ENCODE measurements at places on chromosomes 6 and 20.

GRCh38 chr6:17542243-17542642 is 57.9 kb upstream of the FAM8A1 start:
- no peak for DNase-seq

- no peak for DNase-seq
Measured at GRCh38 chr6:25749837-25750236, 4.7 kb upstream of the SLC17A4 start.

GRCh38 chr6:53436526-53437303 is 88.0 kb upstream of the ELOVL5 start:
- DNase-seq: no peak

- DNase-seq: no peak
Measured at GRCh38 chr20:10953437-10953836, 279.6 kb upstream of the JAG1 start.

- DNase-seq: peak; percentile 98
Measured at GRCh38 chr20:50292591-50293283, 102.1 kb downstream of the CEBPB start.

DNA sequence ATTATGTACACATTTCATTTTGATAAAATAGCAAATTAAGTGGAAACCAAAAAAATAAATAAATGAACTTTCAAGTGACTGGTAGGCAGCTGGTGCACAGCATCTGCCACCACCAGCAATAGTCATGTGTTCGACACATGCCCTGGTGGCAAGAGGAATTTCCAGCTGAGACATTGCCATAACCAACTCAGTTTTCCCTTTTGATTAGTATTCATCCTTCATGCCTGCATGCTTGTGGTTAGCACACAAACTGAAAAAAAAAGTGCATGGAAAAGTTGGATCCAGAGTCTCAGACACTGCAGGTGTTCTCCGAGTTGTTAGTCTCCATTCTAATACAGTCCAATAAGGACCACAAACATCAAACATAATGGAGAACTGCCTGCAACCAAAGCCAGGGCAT is 156.0 kb upstream of the SOX4 start:
- DNase-seq: no peak

GRCh38 chr6:7727086-7727945 is 1.4 kb downstream of the BMP6 start:
- no peak for DNase-seq

DNA sequence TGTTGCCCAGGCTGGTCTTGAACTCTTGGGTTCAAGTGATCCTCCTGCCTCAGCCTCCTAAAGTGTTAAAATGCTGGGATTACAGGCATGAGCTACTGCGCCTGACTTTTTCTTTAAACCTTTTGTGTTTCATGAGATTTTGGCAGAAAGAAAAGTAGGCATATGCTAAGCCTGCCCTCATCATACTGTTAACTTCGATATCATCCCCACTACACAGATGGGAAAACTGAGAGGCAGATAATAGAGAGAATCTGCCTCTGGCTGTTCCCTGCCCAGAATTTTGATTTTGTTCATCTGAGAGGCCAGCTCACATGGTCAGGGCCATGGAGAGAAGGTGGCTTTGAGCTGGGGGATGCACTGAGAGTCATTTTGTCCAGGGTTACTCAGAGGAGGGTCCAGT is 7.5 kb downstream of the PABPC1L start:
- DNase-seq: no peak

- no peak for DNase-seq
Measured at GRCh38 chr6:35602133-35602946, 86.4 kb downstream of the FKBP5 start.

GRCh38 chr6:131950767-131951575 is at the start of gene CCN2:
Gene CCN2 (minus strand): TSS chr6:131951372. CDS start chr6:131951172, 200 bp downstream.
- peak; percentile 97 for DNase-seq

DNA sequence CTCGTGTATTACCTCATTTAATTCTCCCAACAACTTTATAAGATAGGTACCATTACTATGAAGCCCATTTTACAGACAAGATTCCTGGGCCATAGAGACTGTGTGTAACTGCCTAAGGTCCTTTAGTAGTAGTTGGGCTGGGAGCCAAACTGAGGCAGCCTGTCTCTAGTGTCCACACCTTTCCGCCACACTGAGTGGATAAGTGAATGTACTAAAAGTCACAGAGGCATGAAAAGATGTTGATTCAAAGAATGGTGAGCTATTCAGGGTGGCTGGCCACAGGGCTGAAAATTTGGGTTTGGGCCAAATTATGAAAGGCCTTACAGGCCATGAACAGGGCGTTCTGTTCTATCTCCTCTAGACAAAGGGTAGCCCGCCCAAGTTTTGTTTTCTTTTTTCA is 11.0 kb downstream of the CD24 start:
- no peak for DNase-seq

GRCh38 chr6:12289365-12289919 is 719 bp upstream of the EDN1 start:
- DNase-seq: no peak

- DNase-seq: no peak
Measured at GRCh38 chr6:88268508-88268907, 102.4 kb upstream of the CNR1 start.

DNA sequence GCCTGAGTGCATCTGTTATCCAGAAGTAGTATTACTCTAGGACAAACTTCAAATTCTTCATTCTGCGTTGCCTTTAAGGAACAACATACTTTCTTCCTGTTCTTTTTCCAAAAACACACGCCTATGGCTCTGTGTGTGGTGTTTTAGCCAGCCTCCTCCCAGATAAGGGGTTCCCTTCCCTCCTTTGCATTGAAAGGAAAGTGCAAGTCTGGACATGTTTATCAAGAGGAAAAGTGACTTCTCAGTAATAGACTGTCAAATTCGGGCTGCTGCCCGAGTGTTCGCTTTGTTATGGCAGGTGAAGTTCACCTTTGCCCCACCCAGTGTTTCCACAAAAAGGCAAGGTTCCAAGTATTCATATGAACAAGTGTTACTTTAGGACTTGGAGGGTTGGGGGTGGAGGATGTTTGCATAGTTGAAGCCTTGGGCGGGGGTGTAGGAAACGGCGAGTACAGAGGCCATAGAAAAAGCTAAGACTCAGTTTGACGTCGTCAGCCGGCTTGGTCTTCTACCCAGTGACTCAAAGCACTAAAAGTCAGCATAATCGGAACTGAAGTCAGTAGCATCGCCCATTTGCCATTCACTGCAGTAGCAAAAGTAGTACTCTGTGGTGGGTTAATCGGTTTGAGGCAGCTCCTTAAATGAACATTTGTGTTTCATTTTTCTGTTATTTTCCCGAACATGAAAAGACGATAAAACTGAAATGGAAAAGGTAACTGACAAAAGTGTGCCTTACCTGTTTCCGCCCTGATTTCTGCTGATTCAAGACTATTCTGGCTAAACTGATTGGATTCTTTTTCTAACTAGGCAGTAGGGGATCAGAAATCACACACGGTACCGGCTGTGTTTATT is 12.5 kb downstream of the PRDM1 start:
- no peak for DNase-seq

DNA sequence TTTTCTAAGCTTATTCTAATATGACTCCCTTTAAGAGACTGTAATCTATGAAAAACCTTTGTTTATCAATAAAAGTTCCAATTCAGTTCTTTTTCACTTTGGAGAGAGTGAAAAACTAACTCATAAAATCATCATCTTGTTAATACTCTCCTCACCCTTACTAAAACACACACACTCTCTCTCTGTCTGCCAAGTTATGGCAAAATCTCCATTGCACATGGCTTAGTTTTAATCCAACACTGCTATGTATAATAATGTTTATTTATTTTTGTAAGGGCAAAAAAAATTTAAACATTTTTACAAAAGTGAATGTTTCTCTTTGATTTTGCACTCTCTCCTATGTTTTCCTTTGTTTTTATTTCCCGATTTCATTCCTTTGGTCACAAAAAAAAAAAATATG is 253.2 kb downstream of the BMP7 start:
- no peak for DNase-seq

DNA sequence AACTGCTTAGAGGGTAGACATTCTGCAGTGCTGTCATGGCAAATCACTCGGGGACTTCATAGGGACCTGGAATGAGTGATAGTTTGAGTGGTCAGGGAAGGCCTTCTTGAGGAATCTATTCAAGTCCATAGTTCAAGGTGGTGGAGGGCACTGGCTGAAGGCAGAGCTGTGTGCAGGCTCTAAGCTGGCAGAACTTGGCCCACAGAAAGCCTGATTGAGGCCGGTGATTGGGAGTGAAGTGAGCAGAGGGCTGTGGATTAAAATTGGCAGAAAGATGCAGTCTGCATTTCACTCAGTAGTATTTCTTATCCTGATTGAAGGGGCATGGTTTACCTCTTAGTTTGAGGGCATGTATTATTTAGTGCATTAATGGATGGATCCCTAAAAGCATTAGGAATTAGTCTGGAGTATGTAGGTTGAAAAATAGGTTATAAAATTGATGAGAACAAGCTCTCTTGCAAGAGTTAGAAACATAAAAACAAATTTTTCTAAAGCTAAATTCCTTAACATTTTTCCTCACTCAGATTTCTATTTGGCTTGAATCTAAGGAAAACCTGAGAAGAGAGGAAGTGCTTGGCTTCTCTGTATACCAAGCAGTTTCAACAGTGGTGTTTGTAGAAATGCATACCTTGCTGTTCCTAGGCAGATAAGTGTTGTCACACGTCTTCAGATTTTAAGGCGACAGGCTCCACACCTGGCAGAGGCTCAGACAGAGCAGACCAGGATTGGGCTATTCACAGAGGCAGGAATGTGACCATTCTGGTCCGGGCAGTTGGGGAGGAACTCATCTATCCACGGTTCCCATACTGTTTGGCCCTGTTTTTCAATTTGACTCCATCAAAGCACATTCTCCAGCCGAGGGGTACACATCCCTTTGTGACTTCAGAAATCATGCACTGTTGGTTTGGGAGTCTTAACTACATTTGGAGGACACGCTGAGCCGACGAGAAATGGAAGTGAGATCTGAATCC is 45.2 kb downstream of the UTRN start:
- no peak for DNase-seq

GRCh38 chr6:158853072-158853879 is 34.1 kb upstream of the EZR start:
- DNase-seq: peak; percentile 70

- no peak for DNase-seq
Measured at GRCh38 chr6:87436435-87436834, 28.7 kb downstream of the CFAP206 start.

DNA sequence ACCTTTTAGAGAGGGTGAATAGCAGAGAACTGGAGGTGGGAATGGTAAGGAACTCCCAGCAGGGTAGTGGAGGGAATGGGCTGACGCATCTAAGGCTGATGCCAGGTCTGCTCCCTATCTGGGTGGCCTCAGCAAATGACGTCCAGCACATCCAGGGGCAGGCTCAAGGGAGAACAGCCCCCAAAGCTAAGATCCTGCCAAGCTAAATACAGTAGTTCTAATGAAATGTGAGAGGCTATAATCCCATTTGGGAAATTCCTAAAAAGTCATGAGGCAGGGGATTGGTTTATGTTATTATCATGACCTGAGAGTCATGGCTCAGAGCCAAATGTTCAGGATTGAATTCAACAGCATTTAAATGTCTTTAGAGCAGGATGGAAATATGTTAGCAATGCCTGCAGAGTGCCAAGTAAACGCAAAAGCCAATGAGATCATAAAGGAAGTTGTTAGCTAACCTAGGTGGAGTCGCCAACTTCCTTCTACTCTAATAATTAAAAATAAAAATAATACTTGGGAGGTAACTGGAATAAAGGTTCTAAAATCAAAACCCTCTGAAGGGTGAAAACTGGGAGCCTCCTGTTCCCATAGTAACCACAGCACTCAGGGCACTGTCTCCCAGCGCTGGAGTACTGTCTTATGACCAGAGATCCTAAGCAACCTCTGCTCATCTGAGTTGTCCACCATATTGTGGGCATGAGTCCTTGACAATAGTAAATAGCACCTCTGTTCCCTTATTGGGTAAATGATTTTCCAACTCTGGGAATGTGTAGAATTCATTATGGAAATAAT is 34.8 kb downstream of the IYD start:
- no peak for DNase-seq

DNA sequence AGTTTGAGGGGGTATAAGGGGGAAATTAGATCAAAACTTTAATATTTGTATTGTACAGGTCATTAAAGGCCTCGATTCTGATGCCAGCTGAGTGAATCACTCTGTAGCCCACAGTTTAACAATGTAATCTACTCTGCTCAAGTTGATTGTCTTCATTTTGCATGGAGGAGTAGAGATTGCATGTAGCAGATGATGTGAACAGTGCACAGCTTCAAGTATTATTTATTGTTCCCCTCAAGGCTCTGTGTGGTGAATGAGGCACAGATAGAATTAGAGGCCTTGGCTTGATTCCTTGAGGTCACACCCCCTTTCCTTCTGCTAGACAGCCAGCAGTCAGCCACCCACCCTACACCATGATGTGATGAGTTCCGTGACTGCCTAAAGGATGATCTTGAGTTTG is 38.1 kb downstream of the TXLNB start:
- DNase-seq: no peak

- DNase-seq: no peak
Measured at GRCh38 chr6:138517635-138518034, 18.3 kb upstream of the NHSL1 start.

GRCh38 chr20:38609815-38610214 is 8.2 kb downstream of the ARHGAP40 start:
- DNase-seq: no peak

DNA sequence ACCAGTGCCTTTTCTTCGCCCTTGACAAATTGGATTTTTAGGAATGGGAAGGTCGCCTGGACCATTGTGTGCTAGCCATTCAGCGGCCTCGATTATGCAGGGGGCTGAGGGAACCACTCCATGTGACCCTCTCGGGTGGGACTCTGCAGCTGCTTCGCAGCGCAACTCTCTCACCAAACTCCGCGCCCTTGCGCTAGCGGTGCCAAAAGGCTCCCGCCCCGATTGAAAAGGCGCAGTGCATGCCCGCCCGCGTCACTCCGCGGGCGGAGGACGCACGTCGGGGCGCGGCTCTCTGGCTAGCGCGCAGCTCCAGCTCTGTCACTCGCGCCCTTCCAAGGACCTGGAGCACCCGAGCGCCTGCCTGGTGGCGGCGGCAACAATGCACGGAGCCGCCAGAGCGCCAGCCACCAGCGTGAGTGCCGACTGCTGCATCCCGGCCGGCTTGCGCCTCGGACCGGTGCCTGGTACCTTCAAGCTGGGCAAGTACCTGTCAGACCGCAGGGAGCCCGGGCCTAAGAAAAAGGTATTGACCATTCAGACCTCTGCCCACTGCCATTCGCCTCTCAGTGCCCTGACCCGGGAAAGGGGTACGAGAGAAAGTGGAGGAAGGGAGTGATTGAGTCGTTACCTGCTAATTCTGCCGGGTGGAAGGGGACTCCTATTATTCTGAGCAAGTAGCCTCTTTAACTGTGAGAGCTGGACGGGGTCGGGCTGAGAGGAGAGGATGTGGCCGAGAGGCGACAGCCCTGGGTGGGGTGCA is at the start of gene PRDM13:
Gene PRDM13 (plus strand): TSS at position 178 of the 760 bp plus-strand sequence. CDS start 202 bp downstream, at position 380.
- no peak for DNase-seq

- DNase-seq: no peak
Measured at GRCh38 chr20:5040345-5040744, 39.0 kb upstream of the SLC23A2 start.

DNA sequence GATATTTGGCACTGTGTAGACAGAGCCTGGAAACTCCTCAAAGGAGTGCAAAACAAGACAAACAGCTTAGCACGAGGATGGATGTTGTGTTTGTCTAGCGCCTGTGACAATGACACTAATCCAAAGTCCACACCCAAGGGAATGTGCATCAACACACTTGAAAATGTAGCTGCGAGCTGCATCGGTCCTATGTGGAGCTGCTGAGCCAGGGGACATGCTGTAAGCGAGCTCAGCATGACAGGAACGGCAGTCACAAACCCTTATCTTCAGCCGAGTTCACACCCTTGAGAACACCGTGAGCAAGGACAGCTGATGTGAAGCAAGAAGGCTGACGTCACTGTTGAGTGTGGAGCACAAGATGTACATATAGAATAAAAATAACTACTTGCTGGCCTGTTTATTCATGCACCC is 684.3 kb downstream of the QKI start:
- peak; percentile 85 for DNase-seq
